ENCODE measurements at places on chromosomes 6 and 20.

DNA sequence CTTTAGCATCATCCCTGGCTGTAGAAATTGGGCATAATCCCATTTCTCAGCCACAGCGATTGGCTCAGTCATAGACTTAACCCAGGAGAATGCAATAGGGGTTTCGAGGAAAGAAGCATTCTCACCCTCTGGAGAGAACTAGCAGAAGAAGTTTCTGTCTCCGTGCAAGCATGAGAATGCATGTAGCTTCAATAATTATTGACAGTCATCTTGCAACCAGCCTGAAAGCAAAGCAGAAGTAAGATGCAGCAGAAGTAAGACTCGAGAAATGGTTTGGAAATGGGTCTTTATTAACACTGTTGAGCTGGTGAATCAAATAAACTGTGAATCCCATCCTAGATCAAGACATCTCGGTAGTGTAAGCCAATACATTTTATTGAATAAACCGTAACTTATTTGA is 828.8 kb upstream of the GJE1 start:
- DNase-seq = no peak

- no peak for DNase-seq
Observed at GRCh38 chr6:141413196-141413595, 719.5 kb upstream of the GJE1 start.

- DNase-seq = peak; percentile 52
Observed at GRCh38 chr20:63572788-63573646, 1.0 kb downstream of the HELZ2 start.

DNA sequence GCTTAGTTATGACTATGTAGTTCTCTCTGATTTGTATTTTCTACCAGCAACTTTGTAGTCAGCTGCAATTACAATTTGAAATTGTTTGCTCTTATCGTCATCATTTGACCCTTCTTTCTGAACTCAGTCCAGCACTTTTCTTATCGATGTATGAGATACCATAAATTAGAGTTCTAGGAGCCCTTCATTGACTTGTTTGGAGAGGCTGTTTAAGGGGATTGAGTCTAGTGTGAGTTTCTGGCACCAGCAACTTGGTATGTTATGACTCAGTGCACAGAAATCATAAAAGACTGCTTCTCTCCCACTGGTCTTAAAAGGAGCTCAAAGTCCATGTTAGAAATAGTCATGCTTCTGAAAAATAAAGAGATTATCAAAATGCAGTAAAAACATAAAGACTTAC is 190.3 kb downstream of the TENT5A start:
- DNase-seq = no peak

DNA sequence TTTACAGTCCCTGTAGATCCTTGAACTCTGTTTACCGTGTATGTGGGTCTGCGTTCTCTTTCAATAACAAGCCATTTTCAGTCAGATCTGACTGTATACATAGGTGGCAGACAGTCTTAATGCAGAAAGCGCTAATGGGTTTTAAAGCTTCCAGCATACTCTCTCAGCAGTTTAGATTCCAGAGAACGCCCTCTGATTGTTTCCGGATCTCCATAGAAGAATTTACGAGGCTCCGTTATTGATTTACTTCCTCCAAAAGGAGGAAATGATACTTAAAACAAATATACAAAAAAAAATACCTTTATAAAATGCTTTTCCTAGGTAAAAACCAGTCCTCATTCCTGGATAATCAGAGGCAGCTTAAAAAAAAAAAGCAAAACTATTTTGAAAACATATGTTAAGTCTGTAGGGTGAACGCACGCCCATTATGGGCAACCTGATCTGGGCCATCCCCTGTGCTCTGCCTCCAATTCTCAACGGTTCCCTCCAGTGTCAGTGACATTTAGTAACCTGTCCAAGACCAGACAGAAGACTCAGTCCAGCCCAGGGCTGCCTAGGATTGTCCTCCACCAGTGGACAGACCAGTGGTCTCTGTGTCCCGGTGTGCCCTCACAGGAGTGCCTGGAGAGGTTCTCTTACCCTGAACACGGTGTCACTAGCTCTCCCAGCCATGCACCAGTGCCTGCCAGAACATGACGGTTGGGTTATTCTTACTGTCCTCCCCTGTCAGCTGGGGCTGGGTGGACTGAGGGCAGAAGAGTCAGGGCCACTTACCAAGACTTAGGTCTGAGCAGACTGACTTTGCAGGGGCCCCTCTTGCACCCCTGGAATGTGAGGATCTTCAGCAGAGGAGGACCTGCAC is 217.3 kb downstream of the ARID1B start:
- no peak for DNase-seq

DNA sequence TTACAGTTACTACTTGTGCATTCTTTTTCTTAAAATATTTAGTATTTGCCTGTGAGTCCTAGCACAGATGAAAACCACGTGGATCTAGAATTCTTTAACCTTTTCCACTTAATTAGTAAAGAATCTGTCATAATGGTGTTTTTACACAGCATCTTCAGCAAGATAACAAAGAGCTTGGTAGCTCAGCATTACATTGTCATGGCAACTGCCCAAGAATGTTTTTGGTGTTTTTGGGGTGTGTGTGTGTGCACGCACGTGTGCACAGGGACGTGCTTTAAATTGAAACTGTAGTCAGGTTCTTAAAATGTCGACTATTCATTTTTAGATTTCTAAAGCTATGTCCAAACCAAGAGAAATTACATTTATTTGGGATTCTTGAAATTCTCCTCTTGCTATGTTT is 108.0 kb downstream of the FIG4 start:
- no peak for DNase-seq

GRCh38 chr20:42193119-42193518 is 574.9 kb upstream of the CHD6 start:
- DNase-seq = no peak

DNA sequence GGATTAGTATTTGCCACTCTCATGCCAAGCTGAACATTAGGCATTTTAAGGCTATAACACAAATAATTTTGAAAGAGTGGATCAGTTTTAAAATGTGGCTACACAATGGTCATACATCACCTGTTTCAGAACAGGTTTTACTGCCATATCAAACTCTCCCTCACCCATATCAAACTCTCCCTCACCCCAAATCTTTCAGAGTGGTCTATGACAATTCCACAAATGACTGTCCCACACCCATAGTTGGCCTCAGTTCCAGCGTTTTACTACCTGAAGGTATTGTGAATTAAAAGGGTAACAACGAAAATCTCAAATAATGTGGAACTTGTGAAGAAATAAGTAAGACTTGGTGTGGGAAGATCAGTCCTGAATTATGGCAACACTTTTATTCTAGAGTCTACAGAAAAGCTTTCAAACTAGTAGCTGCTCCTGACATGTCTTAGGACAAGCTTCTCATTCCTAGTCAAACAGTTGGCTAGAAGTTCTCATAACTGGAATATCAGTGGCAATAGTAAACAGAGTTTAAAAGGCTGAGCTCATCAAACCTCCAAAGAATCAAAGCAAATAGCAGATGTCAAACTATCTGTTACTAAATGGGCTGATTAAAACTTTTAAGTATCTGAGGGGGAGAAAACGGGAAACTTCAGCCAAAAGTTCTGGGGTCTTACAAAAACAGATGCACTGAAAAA is 52.4 kb downstream of the MAP3K7 start:
- no peak for DNase-seq

- DNase-seq = no peak
Observed at GRCh38 chr6:154649721-154650120, 83.5 kb upstream of the SCAF8 start.

GRCh38 chr6:79777713-79778579 is 146.8 kb downstream of the SH3BGRL2 start:
- DNase-seq = peak; percentile 86

- no peak for DNase-seq
Observed at GRCh38 chr20:23880417-23880816, 869 bp upstream of the CST5 start.

DNA sequence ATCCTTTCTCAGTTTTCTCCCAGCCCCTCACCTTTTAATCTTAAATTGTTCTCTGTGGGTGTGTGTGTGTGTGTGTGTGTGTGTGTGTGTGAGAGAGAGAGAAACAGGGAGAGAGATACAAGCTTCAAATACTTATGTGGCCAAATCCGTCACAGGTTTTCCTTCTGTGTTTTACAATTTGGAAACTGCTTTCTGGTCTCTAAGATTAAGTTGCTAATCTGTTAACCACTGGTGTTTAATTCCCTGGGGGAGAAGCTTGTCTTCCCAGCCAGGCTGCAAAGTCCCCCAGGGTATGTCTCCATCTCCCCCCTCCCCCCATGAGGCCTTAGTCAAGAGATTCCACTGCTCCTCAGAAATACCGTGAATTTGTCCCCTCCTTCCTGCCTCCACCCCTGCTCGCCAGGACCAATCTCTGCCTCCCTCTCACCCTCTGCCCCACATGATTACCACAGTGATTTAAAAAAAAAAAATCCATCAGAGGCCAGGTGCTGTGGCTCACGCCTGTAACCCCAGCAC is 49.0 kb downstream of the RIPOR3 start:
- DNase-seq = no peak

DNA sequence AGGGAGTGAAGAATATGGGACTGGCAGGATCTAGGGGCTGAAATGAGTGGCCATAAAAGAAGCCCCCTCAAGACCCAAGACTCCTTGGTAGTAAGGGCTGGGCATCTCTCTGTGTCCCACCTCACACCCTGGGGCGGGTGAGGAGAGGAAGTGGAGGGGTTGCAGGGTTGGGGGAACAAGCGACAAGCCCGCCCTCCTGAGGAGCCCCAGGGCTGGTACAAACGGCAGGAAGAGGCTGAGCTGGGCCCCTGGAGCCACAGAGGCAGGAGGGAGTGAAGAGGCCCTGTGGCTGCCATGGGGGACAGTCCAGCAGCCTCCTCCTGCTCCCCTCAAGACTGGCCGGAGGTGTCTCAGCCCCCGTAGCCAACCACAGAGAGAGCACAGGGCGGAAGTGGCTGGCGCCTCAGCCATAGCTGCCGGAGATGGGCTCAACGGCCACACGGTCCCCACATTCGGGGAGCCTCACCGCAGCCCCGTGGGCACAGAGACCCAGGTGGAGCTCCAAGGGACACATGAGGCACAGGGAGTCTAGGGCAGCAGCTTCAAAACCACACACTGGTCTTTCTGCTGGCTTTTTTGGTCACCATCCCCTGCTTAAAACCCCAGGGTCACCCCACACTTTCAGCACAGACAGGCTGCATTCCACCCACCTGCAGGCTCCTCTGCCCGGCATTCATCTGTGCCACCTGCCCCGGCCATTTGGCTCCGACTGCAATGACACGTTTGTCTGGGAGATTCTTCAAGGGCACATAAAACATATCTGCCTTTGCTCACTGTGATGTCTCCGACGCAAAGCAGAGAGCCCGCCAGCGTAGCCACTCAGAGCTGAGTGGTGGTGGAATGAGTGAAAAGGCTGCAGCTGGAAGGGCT is 524 bp downstream of the C20orf203 start:
- no peak for DNase-seq

DNA sequence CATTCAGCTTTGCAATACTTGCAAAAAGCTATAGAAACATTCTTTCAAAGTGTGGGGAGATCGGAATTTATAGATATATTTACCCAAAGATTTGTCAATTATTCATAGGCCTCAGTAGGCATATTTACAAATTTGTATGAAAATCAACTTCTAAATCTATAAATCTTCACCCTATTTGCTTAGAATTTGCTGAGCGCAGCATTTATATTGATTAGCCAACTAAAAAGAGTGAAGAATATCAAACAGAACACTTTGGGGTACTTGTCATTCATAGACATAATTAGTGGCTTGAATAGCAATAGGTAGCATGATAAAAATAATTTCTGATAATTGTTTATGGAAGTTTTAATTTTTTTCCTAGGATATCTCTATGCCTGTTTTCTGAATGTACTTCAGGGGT is 244.5 kb upstream of the SLC35B3 start:
- DNase-seq = no peak

GRCh38 chr6:134272374-134272773 is 45.5 kb downstream of the SGK1 start:
- no peak for DNase-seq

DNA sequence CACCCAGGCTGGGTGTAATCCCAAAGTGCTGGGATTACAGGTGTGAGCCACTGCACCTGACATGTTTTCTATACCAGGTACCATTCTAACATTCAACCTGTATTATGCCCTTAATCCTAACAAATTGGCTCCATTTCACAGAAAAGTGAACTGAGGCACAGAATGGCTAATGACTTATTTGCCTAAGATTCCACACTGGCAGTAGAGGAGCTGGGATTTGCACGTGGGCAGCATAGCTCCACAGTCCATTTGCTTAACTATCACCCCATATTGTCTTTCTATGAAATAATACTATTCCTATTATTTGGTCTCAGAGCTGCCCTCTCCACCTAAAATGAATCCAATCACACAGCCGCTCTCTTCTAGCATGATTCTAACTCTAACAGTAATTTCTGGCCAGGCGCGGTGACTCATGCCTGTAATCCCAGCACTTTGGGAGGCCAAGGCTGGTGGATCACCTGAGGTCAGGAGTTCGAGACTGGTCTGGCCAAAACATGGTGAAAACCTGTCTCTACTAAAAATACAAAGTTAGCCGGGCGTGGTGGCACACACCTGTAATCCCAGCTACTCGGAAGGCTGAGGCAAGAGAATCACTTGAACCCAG is 23.3 kb upstream of the MYMX start:
- DNase-seq = no peak

- no peak for DNase-seq
Observed at GRCh38 chr6:170454512-170455285, 98.4 kb downstream of the PSMB1 start.

GRCh38 chr6:26240157-26241032 is 124.6 kb upstream of the BTN3A2 start:
- DNase-seq = peak; percentile 47

GRCh38 chr6:55543633-55544309 is 35.2 kb downstream of the HMGCLL1 start:
- DNase-seq = no peak

- no peak for DNase-seq
Observed at GRCh38 chr6:53466257-53466656, 78.6 kb downstream of the GCLC start.

GRCh38 chr6:42193491-42193894 is 1.3 kb downstream of the GUCA1B start:
- no peak for DNase-seq

DNA sequence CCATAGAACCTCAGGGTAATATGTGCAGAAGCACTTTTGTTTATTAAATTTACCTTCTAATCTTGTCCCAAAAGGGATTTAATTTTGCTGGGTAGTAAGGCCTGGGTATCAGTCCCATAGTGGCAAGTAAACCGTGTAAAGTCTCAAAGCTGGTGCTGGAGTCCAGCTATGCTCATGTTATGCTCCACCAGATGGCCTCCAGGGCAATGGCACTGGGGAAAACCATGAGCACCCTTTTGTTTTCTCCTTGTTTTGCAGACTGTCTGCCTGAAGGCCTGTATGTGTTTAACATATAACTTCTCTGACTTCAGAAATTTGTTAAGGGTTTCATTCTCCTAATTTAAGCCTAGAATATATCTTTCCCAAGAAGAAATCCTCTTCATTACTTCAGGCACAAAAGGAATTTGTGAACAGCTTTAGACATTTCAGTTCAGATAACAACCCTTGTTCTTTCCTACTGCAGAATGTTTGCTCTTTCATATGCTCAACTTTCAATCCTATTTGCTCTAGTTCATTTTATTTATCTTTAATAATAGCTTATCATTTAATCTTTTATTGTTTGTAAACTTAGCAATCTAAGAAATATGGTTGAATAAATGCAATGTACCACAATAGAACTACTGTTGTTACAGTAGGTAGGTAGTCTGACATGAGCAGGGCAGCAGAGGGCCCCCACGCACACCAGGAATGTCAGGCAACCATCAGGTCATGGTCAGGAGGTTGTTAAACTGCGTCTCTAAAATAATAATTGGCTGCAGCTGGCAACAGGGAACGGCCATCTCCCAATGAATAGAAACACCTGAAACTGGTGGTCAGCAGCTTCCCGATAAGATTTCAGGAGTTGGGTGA is 162.8 kb downstream of the TENT5A start:
- DNase-seq = no peak
